ENCODE measurements at places on chromosomes 2 and 18.

DNA sequence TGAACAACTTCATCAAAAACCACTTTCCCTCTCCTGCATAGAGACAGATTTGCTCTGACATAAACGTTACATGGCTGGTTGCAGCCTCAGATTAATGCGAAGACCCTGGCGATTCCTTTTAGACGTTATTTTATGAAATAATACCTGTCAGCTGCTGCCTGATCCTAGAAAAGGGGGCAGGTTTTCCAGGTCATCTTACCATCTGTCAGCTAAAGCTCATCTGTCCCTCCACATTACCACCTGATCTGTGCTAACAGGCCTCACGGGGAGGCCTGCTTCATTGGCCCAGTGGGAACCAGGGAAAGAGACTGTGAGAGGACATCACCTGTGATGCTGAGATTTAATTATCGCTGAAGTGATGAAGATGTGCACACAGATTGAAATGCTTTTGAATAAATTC lies 261.0 kb downstream of the ARHGAP15 start:
- no peak for DNase-seq

GRCh38 chr2:201260302-201260800 lies at the start of gene CASP8:
CASP8 (plus strand) TSS chr2:201260536; CDS start chr2:201266487, 5,951 bp downstream.
- DNase-seq = no peak

GRCh38 chr2:63425079-63425416 lies 163.2 kb downstream of the WDPCP start:
- no peak for DNase-seq

GRCh38 chr2:88283886-88284592 lies 113.9 kb downstream of the THNSL2 start:
- DNase-seq = no peak

DNA sequence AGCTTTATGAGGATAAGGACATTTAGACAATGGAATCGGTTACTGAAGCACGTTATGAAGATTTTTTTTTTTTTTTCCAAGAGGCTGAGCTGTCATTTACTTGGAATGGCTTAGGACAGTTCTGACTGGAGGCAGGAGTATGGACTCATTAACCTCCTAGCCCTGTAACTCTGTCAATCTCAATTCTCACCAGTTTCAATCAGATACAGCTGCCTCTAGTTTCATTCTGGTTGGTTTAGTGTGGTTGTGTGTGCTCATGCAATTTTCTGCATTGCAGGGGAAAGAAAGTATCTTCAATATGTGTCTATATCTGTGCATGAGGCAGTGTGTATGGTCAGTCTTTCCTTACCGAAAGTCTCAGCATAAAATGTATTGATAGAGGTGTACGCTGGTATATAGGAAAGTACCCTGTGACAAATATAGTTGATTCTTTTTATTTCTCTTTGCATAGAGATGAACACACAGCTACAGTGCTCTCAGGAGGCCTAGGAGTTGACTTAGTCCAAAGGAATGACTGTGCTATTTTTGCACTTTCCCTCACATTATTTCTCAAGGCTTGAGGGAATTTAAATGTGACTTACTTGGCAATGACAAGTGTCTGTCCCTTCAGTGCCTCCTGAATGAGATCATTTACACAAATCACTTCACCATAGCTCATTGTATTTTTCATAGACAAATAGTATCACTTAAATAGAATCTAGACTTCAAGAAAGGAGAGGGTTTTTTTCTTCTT lies 50.5 kb upstream of the GRB14 start:
- no peak for DNase-seq

- DNase-seq = no peak
Measured at GRCh38 chr18:9334973-9335696, 562 bp downstream of the TWSG1 start.

DNA sequence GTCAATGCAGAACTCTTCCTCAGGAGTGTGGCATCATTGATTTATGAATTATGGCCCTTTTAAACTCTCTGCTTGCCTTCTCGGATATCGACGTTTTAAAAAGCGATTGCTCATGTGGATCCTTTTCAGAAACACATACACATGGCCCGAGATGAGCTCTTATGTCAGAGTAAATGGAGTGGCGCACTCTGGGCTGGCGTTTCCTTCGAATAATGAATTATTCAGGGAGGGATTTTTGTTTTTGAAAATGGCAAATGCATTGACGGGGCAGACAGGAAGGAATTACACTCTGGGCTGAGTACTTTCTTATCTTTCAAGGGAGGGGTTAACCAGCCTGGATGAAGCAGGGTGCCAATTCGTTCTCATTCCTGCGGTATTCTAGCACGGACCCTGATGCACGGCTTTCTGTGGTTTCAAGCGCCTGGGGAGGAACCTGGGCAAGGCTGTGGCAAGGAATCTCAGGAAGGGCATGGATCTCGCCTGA lies 142.7 kb downstream of the PRKCE start:
- DNase-seq = no peak

- no peak for DNase-seq
Measured at GRCh38 chr2:203209538-203209937, 29.3 kb upstream of the CYP20A1 start.
